ENCODE measurements at places on chromosomes 3 and 15. TPM values are rescaled to one million over a fixed set of nuclear protein-coding genes. Genes with fewer than 3 reads are reported as not detected.

DNA sequence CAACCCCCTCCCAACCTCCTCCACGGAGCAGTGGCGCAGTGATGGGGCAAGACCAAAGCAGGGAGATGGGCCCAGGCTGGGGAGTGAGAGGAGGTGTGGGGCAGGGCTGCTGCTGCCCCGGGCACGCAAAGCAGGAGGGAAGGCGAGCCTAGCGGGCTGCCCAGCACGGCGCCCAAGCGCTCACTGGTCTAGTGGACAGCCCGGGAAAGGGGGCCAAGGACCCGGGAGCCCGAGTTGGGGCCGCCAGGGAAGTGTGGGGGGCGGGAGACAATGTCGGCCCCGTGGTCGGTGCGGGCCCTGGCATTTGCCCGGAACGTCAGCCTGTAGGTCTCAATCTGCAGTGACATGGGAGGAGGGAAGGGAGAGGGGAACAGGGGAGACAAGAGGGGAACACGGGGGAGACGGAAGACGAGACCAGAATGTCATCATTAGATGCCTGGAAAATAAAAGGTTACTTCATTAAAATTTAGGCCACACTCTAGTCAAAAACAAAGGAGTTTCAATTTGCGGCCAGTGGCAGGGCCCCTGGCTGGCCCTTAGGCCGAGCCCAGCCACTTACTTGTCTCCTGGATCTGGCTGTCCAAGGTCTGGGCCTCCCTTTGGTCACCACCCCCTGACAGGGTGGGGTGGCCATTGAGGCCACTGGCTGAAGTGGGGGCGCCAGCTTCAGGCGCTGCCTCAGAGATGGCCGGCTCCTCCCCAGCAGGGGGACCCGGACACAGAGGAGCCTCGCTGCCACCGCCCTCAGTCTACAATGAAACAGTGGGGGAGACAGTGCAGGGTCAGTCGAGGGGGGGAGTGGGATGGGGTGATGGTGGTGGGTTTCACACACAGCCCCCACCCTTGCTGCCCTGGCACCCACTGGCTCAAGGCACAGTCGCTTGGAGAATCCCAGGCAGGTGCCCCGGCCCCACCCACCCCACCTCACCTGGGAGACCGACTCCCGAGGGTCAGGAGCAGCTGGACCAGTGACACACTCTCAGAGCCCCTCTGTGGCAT, 50.0 kb downstream of the DHX30 start:
- DNase-seq = no peak

- no peak for DNase-seq
Observed at GRCh38 chr15:88647351-88648105, 8.7 kb downstream of the ISG20 start.

DNA sequence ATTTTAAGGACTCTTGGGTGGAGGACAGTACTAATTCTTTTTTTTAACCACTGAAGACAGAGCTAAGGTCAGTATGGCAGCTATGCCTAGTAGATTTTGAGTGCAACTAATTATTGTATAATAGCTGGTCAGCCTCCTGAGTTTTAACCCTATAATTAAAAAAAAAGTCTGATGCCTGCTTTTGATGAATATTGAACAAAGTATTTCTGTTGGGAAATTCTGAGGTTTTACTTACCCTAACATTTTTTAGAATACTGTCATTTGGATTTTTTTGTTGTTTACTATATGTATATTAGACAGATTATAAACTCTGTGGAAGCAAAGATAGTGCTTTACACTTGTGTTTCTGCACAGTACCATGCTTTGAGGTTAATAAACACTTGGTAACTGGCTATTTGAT, 20.8 kb downstream of the TCF12 start:
- DNase-seq = no peak

ENTPD3 gene
- total RNA-seq = not detected

- DNase-seq = no peak
Observed at GRCh38 chr15:53565721-53566120, 193.7 kb downstream of the WDR72 start.

GRCh38 chr3:16243706-16244490, 20.8 kb downstream of the DPH3 start:
- peak; percentile 64 for DNase-seq

CNTN3 gene
- total RNA-seq = 3.0 TPM

DNA sequence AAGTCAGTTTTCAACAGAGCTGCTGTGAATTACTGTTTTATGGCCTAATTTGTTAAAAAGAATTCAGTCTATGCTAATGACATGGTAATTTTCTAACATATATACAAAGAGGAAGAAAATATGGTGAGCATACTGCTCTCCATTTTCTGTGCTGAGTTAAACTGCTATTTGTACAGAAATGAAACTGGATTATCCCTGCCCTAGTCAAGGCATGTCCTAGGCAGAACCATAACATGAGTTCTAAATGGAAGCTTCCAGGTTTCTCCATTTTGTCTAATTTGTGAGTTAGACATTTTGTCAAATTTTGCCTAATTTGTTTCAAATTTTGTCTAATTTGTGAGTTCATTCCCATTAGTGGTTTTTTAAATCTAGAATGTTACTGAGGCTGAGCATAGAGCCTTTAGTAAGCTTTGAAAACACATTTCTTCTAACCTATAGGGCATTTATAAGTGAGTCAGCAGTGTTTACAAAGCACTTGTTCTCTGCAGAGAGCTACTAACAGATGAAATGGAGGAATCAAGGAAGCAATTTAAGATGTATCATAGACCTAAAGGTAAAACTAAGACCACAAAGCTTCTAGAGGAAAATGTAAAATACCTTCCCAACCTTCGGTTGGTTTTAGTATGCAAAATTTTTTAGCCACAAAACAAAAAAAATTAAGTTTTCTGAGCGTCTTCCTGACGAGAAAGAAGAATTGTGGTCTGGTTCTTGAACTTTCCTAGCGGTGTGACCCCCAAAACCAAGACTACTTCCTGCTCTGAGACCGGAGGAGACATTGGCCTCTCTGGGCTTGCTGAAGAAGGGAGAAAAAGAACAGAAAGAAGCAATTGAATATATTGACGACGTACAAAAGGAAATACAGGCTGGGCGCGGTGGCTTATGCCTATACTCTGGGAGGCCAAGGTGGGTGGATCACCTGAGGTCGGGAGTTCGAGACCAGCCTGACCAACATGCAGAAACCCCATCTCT, 9.8 kb downstream of the P2RY14 start:
- DNase-seq = no peak

GRCh38 chr3:1172644-1173043, 79.8 kb downstream of the CNTN6 start:
- no peak for DNase-seq

- DNase-seq = no peak
Observed at GRCh38 chr3:45664578-45664977, 24.6 kb upstream of the SACM1L start.

DNA sequence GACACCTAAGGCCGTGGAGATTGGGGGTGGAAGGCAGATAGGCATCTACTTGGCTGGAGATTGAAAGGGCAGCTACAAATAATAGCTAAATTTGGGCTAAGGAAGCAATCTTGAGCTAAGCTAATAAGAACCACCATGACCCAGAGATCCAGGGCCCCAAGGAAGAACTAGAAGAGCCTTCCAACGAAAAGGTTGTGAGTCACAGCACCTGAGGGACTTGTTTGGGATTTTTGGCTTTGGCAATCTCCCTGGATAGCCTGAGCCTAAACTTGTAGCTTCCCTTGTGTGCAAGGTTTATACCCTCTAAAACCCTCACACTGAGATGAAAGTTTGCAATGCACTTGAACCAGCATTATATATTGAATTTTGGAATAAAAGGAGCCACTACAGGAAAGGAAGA, 364.0 kb upstream of the IL12A start:
- no peak for DNase-seq

CHRD gene
- total RNA-seq = 0.43 TPM

- DNase-seq = no peak
Observed at GRCh38 chr3:119220970-119221667, 19.6 kb downstream of the B4GALT4 start.

GRCh38 chr3:57309769-57310360, 17.4 kb upstream of the ASB14 start:
- no peak for DNase-seq

SPESP1 gene
- total RNA-seq = not detected

Data from HT1080 (cell line).